Activated T-cell treated with anti-CD3 and anti-CD28 coated beads, Interleukin-2, amount 50 U/mL, for 72 hours (primary cell): ENCODE measurements at places on chromosomes 4 and X.

- DNase-seq = no peak
Measured at GRCh38 chrX:38675856-38676255, 114.5 kb downstream of the TSPAN7 start.

- no peak for DNase-seq
Measured at GRCh38 chrX:41671082-41671481, 17.7 kb upstream of the GPR34 start.

GRCh38 chr4:101155945-101156344 lies 191.4 kb downstream of the PPP3CA start:
- peak; percentile 50 for DNase-seq

- DNase-seq = no peak
Measured at GRCh38 chr4:25345744-25346143, 31.3 kb upstream of the ANAPC4 start.

- no peak for DNase-seq
Measured at GRCh38 chr4:184074677-184075388, 142.8 kb downstream of the ENPP6 start.

DNA sequence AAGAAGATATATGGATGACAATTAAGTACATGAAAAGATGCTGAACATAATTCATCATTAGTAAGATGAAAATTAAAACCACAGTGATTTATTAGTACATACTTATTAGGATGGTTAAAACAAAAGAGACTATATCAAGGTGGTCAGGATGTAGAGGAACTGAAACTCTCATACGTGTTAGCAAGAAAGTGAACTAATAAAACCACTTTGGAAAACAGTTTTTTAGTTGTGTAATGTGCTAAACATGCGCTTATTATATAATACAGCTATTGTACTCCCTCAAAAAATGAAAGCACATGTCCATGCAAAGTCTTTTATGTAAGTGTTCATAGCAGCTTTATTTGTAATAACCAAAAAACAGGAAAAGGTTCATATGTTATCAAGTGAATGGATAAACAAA lies 89.9 kb upstream of the KCTD8 start:
- no peak for DNase-seq

- DNase-seq = no peak
Measured at GRCh38 chr4:184815046-184815877, 10.5 kb downstream of the ACSL1 start.

DNA sequence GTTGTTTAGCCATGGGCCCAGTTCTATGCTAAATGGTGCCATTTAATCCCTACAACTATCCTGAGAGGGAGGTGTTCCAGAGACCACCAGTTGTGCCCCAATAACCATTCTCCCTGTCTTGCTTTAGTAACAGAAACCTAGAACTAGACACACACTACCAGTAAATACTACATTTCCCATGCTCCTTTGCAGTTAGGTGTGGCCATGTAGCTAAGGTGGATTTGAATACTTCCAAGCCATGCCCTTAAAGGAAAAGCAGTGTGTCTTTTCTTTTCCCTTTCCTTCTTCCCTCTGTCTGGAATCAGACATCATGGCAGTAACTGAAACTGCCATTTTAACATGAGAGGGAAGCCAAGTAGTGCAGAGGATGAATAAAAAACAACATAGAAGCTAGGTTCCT lies 90.9 kb upstream of the TMEM33 start:
- no peak for DNase-seq

- no peak for DNase-seq
Measured at GRCh38 chr4:93368968-93369367, 459.6 kb upstream of the ATOH1 start.

- no peak for DNase-seq
Measured at GRCh38 chr4:5416637-5417036, 291.7 kb downstream of the EVC2 start.

DNA sequence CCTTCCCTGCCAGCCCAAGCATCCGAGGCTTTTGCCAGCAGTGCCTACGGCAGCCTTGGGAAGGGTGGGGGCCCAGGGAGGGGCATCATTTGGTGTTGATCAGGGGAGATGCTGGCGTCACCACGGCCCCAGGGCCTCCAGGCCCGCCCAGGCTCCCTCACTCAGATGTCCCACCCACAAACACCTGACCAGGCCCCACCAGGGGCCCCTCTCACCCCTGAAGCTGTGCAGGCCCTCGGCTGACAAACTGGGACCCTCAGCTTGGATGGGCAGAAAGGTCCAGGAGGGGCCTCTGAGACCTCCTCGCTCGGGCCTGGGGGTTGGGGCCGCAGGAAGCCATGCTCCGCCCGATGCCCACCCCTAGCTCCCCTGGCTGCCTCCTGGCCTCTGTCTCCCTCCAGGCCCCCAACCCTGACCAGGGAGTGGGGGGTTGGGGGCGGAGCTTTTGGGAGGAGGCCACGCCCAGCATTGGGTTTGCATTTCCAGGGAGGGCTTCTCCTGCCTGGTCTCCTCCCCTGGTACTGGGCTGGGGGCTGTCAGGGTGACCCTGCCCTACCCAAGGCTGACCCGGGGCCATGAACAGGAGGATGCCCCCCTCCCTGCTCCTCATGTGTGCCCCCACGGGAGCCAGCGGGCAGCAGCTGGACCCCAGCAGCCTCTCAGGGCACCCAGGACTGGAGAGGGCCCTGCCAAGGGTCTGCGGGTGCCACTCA lies 33.4 kb upstream of the SPON2 start:
- no peak for DNase-seq

DNA sequence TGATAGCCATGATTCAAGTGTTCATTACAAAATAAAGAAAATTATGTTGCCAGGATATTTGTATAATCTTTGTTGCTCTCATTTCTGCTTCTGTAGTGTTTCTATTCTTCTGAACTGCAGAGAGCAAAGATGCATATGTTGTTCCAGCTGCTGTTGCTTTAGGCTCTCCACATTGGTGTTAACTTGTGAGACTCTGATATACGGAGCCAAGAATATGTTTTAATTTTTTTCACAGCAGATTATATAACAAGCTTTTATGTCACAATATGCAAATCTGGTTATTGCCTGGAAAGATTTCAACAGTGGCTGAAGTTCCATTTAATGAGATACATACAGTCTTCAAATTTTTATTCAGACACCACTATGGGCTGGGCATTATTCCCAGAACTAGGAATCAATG lies 655.0 kb downstream of the GRXCR1 start:
- no peak for DNase-seq

GRCh38 chr4:54359919-54360650 lies 131.0 kb downstream of the PDGFRA start:
- no peak for DNase-seq

DNA sequence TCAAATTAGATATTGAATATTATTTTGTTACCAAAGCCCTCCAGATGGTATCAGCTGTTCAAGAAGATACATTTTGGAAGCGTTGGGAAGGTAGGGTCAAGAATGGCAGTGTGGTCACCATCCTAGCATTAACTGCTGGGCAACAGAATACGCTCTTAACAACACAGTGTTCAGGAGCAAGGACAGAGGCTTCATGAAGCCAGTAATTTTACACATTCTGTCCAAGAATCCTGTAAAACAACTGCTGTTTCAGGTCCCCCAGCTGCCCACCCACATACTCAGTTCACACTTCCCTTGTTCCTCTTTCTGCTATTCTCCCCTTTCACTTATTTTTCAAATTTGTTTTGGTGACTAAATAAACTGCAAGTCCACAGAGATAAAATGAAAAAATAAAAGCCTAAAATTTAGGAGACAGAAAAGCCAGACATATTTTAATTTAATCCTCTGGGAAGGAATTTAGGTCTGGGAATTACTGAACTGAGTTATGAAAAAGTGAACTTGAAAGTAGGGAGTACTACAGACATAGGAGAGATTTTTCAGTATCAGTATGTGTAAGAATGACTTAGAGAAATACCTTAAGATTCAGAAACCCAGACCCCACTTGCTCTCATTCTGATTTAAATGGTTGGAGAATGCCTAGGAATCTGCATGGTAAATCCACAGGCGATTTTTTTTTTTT lies 406.7 kb downstream of the MAPK10 start:
- DNase-seq = no peak

DNA sequence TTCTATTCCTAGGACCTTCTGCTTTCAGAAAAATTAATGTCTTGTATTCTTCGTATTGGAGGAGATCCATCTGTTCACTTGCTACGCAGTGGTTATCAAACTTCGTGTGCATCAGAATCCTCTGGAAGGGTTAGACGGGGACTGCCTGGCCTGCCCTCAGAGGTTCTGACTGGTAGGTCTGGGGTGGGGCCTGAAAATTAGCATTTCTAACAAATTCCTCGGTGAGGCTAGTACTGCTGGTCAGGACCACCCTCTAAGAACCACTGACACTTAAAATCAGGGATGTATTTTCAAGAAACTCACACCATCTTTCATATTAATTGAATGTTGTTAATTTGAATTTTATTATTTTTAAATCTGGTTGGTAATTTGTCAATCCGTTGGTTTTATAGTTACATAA lies 63.0 kb downstream of the MAPK10 start:
- no peak for DNase-seq

GRCh38 chr4:40066651-40067050 lies 10.0 kb downstream of the N4BP2 start:
- DNase-seq = no peak

DNA sequence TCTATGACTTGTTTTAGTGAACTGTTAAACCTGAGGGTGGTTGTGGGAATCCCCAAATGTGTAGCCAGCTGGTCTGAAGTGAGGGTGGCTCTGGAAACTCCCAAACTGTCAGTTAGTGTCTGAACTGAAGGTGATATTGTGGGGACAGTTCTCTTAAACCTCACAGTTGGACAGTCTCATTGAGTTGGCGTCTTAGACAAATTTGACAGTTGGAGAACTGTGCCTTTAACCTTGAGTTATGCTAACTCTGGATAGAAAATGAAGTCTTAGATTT lies 20.7 kb upstream of the CTSO start:
- DNase-seq = no peak

DNA sequence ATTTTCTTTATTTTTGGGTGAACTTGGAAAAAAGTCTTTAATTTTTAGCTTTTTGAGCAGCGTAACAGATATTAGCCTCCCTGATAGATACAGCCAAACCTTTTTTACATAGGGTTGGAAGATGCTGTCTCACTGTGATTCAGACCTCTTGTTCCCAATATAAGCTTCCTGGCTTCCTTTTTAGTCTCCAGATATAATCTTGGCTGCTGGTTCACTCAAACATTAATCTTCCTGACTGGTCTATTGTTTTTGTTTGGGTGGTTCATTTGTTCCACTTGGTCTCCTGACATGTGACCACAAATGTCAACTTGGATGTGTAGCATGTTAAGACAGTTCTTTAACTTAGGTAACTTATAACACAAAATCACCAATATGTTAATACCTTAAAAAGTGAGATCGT lies 23.0 kb downstream of the RPA4 start:
- DNase-seq = no peak

- DNase-seq = no peak
Measured at GRCh38 chrX:114583646-114584374, at the start of gene HTR2C. Gene HTR2C, plus strand, starts transcription at chrX:114584086. Its CDS starts 142,851 bp downstream, at chrX:114726937.

DNA sequence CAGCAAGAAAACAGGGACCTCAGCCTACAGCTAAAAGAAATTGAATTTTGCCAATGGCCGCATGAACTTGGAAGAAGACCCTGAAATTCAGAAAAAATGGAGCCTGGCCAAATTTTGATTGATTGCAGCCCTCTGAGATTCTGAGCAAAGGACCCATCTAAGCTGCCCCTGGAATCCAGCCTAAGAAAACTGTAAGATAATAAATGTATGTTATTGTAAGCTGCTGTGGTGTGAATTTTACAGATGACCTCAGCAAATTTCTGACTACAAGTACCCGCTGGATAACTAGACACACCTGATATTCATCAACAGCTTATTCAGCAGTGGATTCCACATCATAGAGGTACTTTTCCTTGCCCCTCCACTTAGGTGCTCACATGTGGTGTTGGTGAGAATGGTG lies 119.5 kb upstream of the EPHA5 start:
- no peak for DNase-seq

DNA sequence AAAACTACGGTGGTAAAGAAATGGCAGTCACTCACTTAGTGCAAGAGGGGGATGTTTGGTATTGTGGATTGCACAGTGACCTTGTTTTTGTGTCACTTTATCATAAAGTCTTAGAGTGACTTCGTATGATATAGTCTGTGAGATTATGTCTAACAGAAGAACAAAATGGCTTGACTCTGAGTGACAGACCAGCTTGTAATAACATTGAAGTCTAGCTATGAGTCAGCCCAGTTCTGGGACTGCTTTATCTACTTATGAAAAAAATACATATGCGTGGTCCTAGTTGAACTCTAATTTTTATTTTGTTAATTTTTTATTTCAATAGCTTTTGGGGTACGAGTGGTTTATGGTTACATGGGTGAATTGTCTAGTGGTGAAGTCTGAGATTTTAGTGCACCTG lies 20.0 kb downstream of the DCLK2 start:
- DNase-seq = no peak

DNA sequence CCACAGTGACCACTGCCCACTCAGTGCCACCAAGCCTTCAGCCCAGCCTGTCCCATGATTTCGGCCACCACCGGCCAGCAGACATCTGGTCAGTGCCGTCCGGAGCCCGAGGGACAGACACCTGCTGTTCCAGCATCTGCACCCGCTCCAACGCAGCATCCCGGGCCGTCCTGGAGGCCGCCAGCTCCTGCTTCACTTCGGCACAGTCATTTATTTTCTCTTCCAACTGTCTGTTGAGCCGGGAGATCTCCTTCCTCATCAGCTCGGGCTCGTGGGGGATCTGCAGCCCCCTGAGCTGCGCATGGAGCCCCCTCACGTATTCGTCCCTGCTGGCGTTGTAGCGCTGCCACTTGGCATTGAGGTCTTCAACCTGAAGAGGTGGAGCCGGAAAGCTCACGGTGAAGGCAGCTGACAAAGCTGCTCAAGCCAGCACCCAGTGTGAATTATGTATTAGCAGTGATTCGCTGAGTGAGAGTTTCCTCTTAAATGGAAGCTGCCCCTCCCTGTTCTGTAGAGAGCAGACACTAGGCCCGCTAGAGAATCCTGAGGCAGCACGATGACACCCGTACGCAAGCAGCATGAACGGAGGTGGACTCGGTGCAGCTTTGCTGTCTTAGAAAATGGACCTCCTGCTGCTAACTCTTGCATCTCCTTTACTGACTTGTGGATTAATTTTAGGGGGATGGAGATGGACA lies 11.4 kb downstream of the TNIP2 start:
- no peak for DNase-seq

DNA sequence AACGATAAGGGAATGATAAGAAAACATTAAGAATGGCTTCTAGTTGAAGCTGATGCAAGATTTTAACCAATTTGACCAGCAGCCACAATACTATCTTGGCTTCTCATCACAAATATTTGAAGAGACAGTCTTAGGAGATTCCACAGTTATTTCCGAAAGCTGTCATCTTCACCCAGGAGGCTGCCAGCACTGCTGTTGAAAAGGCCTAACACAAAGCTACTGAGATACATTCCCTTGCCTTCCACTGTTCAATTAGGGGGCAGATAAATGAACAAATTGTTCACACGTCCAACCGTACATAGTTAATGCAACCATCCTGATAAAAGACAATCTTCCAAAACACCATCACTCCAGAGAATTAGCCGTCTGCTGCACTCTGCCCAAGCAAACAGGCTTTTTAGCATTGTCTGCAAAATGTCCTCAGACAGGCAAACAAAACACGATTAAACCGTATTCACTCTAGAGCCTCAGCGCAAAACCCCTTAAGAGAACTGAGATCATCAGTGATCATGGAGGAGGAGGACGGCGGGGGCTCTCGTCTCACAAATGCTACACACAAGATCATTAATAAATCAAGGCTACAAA lies 189.8 kb upstream of the PSAPL1 start:
- no peak for DNase-seq
